ENCODE measurements at places on chromosomes 11 and 22.
A peak's percentile ranks its signal among the peaks of the same experiment; 100 is the strongest.

DNA sequence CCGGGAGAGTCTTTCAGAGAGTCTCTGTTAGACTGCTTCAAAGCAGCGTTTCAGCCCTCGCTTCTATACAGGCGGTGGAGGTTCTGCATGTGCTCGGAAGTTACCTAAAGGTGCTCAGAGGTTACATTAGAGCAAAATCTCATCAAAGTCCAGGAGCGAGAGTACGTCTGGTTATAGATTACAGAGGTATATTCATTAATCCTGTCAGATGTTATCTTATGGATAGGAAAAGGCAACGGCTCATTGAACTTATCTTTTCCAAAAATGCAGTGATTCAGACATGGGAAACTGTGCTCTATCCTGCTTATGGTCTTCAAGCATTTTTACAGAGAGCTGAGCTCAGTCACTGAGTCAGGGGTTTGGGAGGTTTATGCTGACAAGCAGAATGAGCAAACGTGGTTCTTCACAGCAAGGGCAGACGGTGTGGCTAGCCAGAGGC, 9.1 kb upstream of the ZBED5 start:
- no peak for DNase-seq

- no peak for DNase-seq
Measured at GRCh38 chr22:43859621-43860020, 2.7 kb downstream of the SULT4A1 start.

DNA sequence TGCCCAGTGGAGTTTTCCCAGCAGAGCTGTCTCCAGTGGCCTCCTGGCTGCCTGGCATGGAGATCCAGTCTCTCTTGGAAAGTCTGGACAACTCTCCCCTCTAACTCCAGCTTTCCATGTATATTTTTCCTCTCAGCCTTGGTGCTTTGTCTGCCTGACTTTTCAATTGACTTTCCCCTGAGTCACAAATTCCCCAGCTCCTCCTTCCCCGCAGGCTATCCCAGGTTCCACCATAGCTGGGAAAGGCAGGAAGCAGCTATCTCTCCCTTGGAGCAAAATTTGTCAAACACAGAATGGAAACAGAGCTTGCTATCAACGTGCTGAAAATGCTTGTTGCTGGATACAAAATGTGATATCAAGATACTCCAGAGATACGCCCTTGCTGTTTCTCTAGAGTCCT, 384.8 kb downstream of the TMEM135 start:
- no peak for DNase-seq

DNA sequence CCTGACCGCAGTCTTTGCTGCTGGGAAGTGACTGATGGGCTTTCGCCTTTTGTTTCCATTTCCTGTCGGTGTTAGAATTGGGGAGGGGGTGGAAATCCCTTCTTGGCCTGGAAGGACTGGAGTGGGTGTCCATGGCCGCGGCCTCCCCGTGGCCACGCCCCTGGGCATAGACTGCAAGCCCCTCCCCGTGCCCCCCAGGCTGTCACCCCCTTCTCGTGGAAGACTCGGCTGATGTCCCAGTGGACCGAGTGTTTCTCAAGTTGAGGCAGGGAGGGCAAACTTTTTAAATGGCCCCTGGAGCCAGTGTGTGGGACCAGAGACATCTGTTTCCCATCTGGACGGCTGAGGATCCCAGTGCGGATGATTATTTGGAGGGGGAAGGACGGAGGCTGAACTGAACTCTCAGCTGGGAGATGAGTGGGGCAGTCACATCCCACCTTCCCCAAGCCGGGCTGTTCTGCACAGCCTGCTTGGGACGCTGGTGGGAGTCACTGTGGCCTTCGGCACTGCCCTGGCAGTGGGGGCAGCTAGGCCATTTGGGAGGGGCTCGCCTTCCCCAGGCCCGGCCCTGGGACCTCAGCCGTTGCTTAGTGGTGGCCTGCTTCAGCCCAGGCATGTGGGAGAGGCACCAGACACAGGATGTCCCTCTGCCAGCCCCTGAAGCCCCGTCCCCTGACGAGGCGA, 1.6 kb downstream of the CD81 start:
- DNase-seq = no peak

- DNase-seq = peak; percentile 55
Measured at GRCh38 chr11:479311-479710, 27.7 kb downstream of the RNH1 start.

GRCh38 chr22:46776876-46777608, 14.6 kb downstream of the TBC1D22A start:
- no peak for DNase-seq

DNA sequence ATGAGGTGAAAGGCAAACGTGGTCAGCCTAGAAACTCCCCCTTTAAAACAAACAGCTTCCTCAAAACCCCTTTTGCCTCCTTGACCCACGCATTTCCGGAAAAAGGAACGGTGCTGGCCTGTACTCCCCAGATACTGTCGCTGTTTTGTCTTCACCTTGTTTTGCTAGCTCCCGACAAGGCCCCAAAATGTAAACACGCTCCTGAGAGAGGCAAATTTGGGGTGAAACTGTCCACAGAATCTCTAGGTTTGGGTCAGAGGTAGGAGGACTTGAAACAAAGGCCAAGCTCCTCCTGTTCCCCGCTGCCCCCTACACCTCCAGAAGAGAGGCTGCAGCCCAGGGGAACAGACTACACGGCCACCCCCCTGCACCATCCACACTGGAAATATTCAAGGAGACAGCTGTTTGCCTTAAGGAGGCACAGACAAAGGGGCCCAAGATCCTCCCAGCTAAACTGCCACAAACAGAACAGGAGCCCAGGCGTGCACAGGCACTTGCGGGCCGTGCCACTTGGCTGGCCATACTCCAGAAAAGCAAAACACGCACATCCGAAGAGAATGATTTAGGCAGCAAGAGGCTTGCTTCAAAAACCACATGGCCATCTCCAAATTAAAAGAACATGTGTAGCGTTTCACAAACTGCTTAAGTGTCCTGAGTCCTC, 160.5 kb upstream of the GRK3 start:
- peak; percentile 20 for DNase-seq

GRCh38 chr11:16034074-16034473, 322.3 kb downstream of the SOX6 start:
- no peak for DNase-seq

GRCh38 chr22:27124351-27124966, 467.1 kb downstream of the MIAT start:
- peak; percentile 9 for DNase-seq

DNA sequence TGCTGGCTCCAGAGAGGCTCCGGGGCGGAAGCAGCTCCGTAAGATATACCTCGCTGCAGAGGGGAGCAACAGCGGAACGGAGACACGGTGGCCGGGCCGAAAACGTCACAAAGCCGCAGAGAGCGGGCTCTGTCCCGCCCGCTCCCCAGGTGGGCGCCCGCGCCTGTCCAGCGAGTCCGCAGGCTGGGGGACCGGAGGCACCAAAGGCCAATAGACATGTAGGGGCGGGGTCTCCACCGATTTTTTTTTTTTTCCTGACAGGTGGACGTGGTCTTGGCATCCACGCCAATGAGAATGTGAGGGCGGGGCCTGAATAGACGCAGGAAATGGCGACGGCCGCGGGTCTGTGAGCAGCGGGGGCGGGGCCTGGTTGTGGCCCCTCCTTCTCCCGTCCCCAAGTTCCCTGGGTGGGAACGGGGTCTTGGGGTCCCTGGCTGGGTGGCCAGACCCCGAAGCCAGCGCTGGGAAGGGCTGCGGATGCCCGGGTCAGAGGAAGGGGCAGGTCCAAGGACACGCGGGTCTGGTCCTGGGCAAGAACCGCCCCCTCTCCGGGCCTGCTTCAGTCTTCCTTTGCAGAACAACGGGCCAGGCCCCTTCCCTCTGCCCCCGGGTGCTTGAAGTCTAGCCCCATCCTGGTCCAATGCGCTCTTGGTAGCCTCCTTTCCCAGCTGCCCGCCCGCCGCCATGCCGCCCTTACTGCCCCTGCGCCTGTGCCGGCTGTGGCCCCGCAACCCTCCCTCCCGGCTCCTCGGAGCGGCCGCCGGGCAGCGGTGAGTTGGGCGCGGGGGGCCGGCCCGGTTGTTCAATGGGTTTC, at the start of gene DNAJC4:
Gene DNAJC4 (plus strand): TSS at position 378 of the 814 bp plus-strand sequence. CDS start 307 bp downstream, at position 685.
- DNase-seq = peak; percentile 85

DNA sequence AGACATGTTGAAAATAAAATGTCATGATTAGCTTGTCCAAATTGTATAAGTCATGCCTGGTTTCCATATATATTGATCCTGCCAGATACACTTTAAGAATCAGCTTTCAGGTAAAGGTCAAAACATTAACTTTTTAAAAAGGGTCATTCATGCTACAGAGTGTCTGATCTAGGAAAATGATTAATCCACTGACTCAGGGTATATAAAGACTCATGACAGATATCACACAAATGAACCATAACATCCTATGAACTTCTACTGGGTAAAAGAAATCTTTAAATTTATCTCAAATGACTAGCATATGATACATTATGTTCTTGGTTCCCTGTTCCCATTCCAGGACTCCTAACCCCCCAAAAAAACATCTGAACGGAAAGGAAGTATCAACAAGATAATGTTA, 11.7 kb downstream of the MRTFA start:
- no peak for DNase-seq

- no peak for DNase-seq
Measured at GRCh38 chr11:129694966-129695365, 120.7 kb upstream of the TMEM45B start.

GRCh38 chr22:30422481-30423300, 2.9 kb upstream of the MTFP1 start:
- peak; percentile 72 for DNase-seq

- DNase-seq = no peak
Measured at GRCh38 chr11:111807076-111807475, 40.9 kb upstream of the PPP2R1B start.

- DNase-seq = no peak
Measured at GRCh38 chr11:88680806-88681205, 343.3 kb upstream of the CTSC start.

- DNase-seq = no peak
Measured at GRCh38 chr11:119739021-119739703, 10.2 kb upstream of the NECTIN1 start.

GRCh38 chr11:43576320-43576802, 104.2 kb upstream of the HSD17B12 start:
- DNase-seq = no peak

- no peak for DNase-seq
Measured at GRCh38 chr22:49933236-49934159, 15.1 kb downstream of the CRELD2 start.

GRCh38 chr11:57349491-57350274, 11.5 kb downstream of the P2RX3 start:
- DNase-seq = peak; percentile 64

DNA sequence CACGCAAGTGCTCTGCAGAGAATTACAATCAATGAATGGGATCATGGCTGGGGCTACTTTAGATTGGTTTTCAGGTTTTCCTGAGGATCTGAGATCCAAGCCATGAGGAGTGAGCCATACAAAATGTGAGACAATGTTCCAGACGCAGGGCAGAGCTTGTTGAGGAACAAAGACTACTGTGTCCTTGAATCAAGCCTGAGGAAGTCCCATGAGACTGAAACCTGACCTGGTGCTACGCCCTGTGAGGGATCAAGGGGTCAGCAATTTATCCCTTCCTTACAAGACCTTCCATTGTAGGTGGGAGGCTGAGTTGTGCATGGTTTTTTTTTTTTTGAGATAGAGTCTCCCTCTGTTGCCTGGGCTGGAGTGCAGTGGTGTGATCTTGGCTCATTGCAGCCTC, 2.1 kb downstream of the INCENP start:
- DNase-seq = no peak

GRCh38 chr22:24894998-24895397, 51.5 kb downstream of the LHFPL7 start:
- peak; percentile 8 for DNase-seq

DNA sequence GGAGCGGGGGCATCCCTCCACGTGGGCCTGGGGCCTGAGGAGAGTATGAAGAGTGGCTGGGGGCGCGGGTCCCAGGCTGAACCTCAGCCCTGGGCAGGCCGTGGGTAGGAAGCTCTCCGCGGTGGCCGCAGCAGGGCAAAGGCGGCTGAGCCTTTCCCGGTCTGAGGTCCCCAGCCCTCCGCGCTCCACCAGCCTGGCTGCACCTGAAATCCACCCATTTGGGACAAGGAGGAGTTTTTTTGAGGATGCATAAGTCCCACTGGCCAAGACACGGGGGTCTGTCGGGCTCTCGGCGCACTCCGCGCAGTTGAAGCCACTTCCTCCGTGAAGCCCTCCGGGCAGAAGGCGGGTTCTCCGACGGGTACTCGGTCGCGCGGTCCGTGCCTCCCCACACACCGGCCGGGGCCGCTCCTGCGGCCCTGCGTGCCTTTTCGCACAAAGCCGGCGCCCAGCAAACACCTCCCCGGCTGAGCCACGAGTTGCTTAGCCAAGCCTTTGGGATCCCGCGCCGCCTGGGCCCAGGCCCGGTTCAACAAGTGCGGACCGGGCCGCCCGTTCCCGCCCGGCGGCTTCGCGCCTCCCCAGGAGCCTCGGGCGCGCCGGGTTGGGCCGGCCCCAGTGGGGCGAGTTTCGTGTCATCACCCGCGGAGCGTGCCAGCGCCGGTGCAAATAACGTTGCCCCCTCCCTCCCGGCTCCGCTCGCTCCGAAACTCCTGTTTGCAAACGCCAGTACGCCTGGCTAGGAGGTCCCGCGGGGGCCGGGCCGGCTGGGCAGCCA, 666 bp upstream of the OVOL1 start:
- no peak for DNase-seq

DNA sequence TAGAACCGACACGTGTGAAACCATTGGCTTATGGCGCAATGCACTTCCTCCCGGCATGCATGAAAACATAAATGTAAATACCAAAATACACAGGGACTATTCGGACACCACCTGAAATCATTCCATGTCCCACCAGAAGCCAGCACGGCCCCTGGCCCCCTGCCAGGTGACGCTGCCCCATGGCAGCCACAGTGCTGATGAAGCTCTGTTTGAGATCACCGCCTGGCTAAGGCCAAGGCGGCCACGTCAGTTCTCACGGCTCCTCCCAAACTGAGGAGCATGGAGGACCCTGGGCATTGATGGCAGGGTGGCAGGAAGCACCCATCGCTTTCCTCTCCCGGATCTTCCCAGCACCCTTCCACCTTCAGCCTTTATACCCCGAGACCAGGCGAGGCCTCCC, 89.5 kb downstream of the CDKN1C start:
- DNase-seq = no peak

GRCh38 chr11:86370922-86371594, 3.6 kb upstream of the CCDC81 start:
- no peak for DNase-seq

GRCh38 chr11:117520201-117520600, 192.5 kb downstream of the CEP164 start:
- no peak for DNase-seq

Measured in substantia nigra (tissue), 51 donors.